Adrenal gland (tissue), 19 donors: ENCODE measurements at places on chromosomes 2 and 18. TPM values are rescaled to one million over a fixed set of nuclear protein-coding genes. Genes with fewer than 3 reads are reported as not detected.

The HOXD3 gene
- total RNA-seq, result 11.6 TPM

The FBXO15 gene
- 3.0 TPM for total RNA-seq

The UBR3 gene
- total RNA-seq, result 42.0 TPM

The SLC4A5 gene
- 0.14 TPM for total RNA-seq

The MC2R gene
- 12.7 TPM for total RNA-seq

The SCYGR1 gene
- not detected for total RNA-seq

The CD207 gene
- total RNA-seq, result not detected

The CROCC2 gene
- total RNA-seq, result not detected

The ACTG2 gene
- total RNA-seq, result 2.6 TPM

The ANKRD23 gene
- total RNA-seq, result 3.5 TPM

The ANKAR gene
- total RNA-seq, result 17.2 TPM

The PER2 gene
- 6.2 TPM for total RNA-seq

The GRB14 gene
- 23.8 TPM for total RNA-seq

The STARD6 gene
- total RNA-seq, result not detected

The RND3 gene
- 71.1 TPM for total RNA-seq

The NT5DC4 gene
- total RNA-seq, result not detected

The COL4A4 gene
- 20.0 TPM for total RNA-seq

The NPAS2 gene
- 17.2 TPM for total RNA-seq

The SIX3 gene
- not detected for total RNA-seq

The SPEG gene
- 6.7 TPM for total RNA-seq

The POTEJ gene
- total RNA-seq, result not detected
